Activated T-helper 2 cell treated with anti-CD3 and anti-CD28 coated beads, Interferon-gamma antibody, Interleukin-2, Interleukin-4, amounts not matched to agents 10 μg/mL and 5 μg/mL and 100 μg/mL, durations not matched to agents 14 hours and 24 hours and 36 hours (primary cell): ENCODE measurements at places on chromosomes 6 and 20.

DNA sequence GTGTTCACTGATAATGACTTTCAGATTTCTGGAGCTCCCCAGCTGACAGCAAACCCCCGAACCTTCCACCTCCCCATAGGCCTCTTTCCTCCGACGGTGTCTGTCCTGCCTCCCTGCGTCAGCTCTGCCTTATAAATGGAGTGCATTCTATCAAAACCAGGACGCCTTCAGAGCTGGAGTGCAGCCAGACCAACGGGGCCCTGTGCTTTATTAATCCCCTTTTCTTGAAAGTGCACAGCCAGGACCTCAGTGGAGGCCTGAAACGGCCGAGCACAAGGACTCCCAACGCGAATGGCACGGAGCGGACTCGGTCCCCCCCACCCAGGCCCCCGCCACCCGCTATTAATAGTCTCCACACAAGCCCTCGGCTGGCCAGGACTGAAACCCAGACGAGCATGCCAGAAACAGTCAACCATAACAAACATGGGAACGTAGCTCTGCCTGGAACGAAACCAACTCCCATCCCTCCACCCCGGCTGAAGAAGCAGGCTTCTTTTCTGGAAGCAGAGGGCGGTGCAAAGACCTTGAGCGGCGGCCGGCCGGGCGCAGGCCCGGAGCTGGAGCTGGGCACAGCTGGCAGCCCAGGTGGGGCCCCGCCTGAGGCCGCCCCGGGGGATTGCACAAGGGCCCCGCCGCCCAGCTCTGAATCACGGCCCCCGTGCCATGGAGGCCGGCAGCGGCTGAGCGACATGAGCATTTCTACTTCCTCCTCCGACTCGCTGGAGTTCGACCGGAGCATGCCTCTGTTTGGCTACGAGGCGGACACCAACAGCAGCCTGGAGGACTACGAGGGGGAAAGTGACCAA, 42.3 kb upstream of the NAA20 start:
- DNase-seq, result no peak

GRCh38 chr20:31930779-31931178, 21.1 kb downstream of the PDRG1 start:
- no peak for DNase-seq

DNA sequence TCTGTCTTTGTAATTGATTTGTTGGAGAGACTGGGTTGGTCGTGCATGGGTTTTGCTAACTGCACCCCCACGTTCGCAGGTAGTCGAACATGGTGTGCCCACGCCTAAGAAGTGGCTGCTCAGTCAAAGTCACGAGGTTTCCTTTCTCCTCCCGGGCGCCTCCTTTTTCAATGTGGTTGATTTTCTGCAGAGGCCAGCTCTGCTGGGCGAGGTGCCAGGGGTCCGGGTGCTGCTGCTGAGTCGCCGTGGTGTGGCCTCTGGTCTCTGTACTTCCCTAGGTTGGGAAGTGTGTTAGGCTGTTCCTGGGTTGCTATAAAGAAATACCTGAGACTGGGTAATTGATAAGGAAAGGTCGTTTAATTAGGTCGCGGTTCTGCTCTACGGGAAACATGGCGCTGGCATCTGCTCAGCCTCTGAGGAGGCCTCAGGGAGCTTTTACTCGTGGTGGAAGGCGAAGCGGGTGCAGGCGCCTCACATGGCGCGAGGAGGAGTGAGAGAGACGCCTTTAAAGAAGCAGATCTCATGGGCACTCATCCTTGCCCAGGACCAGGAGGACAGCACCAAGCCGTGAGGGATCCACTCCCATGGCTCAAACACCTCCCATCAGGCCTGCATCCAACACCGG, 14.1 kb downstream of the OSBPL2 start:
- DNase-seq, result no peak

GRCh38 chr20:22426772-22427171, 157.6 kb downstream of the FOXA2 start:
- DNase-seq, result no peak

DNA sequence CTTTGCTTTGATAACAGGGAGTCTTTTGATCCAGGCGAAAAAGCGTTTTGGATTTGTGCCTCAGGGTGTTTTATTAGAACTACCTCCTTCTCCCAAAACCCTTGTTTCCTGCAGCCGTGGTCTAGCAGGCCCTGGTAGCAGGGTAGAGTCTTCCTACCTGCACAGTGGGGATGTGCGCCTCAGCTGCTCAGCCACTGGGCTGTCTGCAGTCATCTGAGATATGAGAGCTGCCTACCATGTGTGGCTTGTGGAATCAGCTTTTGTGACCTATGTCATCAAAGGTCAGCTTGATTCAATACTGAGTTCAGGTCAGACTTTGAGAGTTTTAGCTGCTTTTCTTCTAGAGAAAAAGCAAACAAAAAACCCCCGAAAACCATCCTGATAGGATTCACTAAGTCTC, 279.5 kb downstream of the CLIC5 start:
- no peak for DNase-seq

GRCh38 chr20:61588411-61589385, 336.6 kb downstream of the CDH4 start:
- DNase-seq, result no peak

GRCh38 chr6:5680095-5680494, 326.6 kb downstream of the NRN1 start:
- DNase-seq, result no peak

DNA sequence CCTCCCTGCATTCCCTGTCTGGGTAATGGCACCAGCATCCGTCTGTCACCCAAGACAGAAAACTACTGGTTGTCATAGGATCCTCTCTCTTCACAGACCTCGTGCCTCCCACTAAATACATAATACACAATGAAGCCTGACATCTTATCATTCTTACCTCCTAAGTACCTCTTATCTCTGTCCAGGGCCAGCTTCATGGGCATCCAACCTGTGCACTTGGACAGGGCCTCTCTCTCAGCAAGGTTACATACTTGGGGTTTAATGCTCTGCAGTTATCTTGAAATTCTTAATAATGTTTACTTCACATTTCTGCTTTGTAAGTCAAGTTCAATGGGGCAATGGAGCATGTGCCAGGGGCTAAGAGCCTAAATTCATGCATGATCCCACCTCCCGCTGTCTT, 30.8 kb upstream of the KLHL31 start:
- no peak for DNase-seq

DNA sequence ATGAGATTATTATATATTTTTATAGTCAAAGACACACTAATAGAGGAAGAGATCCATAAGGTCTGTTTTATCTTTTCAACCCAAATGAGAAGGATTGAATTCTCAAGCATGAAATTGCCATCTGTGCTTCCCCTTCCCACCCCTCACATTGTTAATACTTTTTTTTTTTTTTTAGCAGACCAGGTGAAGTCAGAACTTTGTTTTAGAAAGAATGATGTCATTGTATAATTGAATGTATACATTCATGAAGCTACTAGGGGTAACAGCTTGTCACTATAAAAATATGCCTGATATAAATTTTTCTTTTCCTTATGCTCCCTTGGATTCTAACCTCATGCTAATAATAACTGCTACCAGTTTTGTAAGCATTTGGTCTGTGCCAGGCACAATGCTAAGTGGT, 88.9 kb downstream of the TFAP2B start:
- DNase-seq, result no peak

DNA sequence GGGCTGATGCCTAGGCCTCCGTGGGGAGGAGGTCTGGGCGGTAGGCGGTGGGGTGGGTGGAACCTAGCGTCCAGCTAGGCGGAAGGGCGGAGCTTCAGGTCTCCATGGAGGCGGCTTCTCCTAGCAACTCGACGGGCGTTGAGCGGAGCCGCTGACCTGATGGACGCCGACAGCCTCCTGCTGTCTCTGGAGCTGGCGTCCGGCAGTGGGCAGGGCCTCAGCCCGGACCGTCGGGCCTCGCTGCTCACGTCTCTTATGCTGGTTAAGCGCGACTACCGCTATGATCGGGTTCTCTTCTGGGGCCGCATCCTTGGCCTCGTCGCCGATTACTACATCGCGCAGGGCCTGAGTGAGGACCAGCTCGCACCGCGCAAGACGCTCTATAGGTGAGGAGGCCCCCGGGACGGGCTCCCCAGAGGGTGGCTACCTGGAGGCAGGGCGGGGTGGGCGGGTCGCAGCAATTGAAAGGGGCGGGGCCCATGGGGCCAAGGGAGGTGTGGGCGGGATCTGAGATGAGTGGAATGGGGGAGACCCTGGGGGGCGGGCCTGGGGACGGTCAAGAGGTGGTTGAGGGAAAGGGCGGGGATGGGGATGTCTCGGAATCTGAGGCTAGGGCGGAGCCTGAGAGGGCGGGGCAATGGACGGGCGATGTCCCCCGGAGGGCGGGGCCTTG, at the start of gene RSPH9:
RSPH9 (plus strand) TSS at position 97 of the 673 bp plus-strand sequence; CDS start at position 160, 63 bp downstream.
- peak; percentile 64 for DNase-seq

DNA sequence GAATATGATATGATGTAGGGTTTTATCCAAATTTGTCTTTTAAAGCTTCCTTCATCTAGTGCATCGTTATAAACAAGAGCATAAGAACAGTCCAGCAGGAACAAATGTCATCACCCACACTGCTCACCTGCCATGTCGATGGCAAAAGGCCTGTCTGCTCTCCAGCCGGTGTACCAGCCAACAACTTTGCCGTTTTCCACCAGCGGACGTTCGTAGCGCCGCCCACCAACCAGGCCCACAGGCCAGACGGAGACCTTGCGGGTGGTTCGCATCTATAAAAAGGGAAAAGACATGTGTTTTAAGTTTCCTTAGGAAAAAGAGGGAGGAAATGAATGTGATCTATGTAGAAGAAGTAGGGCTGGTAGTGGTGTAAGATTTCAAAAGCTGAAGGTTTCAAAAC, 62.9 kb downstream of the B3GAT2 start:
- DNase-seq, result no peak

GRCh38 chr6:3314621-3315467, 56.1 kb downstream of the PSMG4 start:
- no peak for DNase-seq

DNA sequence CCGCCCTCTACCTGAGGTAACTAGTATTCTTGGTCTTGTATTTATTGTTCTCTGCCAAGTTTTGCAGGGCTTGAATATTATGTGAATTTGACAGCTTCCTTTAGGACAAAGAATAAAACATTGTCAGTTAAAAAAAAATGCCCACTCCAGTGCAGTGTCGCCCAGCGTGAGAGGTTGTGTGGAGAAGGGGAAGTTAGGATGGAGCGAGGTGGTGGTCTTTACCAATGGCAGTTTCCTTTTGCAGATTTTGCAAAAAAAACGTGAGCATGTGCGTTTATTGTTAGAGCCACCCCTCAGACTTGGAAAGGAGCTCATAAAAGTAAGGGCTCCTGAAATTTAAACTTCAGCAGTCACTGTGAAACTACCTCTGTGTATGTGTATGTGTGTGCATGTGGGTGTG, 28.3 kb downstream of the UST start:
- no peak for DNase-seq

GRCh38 chr6:111706841-111707391, 101.2 kb upstream of the TRAF3IP2 start:
- no peak for DNase-seq

GRCh38 chr20:10536531-10536930, 101.4 kb downstream of the SLX4IP start:
- no peak for DNase-seq

GRCh38 chr20:19506021-19506420, 252.0 kb upstream of the RIN2 start:
- no peak for DNase-seq

DNA sequence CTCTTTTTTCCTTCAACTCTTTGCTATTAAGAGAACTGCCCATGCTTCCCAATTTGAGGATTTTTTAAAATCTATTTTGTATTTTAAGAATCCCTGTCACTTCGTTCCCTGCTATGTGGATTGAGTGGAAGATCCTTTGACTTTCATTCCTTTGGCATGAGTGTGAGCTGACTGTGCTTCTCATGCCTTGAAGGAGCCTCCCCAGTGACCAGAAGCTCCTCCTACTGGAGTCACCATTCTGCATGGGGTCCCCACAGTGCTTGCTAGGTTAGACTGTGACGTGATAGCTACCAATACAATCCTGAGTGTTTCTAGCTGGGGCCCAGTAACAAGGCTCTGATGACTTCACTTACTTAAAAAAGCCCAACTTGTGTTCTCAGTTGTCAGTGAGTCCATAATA, 104.4 kb upstream of the LAMP5 start:
- no peak for DNase-seq

DNA sequence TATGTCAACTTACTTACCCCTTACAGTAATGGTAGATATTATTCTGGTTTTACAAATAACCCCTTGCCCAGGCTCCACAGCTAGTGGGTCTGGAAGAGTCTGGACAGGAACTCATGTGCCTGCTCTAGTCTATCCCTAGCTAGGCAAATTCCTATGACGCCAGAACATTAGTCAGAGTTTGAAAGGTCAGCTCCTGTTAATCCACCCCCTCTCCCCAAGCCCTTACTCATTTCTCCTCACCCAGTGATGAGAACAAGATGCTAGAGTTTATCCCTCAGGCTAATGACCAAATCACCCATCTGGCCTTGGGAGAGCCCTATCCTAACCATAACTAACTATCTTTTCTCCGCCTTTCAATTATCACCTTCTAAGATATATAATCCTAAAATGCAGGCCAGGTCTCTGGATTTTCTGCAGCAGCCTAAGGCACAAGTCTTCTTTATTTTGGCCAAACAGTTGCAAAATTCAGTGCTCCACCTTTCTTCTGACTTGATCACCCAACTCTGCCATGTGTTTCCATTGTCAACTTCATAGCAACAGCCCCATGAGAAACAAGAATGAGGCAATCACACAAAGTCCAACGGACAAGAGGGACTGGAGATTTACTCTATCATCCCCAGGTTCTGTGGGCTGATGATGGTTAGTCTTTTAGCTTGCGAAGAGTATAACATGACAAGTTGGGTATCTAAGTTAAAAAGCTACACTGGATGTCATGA, 113.3 kb downstream of the TASP1 start:
- no peak for DNase-seq

DNA sequence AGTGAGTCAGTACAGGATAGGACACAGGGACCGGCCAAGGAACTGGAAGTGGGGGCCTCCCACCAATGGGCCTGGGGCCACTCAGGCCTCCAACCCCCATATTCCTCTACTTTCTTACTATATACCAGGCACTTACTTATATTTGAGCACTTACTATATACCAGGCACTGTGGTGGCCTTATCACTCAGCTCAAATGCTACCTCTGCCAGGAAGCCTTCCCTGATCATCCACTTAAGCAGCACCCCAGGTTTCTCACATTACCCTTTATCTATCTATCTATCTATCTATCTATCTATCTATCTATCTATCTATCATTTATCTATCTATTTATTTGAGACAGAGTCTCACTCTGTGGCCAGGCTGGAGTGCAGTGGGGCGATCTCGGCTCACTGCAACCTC, 12.3 kb upstream of the UBE2V1 start:
- DNase-seq, result no peak

DNA sequence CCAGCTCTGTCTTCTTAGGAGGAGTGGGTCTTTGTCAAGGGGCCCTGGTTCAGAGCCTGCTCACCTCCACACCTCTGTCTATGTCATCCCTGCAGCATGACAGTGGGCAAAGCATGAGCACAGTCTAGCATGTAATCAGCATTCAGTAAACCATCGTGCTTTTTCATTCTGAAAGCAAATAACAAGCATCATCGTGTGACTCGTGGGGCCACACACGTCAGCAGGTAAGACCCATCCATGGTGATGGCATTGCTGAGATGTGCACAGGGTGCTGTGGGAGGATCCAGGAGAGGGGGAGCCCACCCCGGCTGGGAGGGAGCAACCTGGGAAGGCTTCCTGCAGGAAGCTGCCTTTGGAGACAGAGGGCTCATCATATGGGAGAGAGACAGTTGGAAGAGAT, 106.7 kb downstream of the TMEM242 start:
- DNase-seq, result no peak
